ENCODE measurements at places on chromosomes 3 and 15.

DNA sequence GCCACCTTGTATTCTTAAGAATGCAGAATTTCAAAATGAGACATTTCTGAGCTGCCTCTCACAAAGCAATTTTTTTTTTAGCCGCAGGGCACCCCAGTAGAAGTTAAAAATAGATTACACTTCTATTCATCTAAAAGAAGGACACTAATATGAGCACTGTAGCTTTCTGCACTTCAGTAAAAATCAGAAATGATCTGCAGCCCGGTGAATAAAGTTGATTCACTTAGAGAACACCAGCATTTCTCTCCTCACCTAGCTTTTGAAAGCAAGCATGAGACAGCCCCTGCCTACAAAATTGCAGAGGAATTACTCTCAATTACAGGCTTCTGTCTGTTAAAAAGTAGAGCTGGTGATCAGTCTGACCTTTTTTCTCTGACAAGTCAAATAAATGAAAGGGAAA, 1062.4 kb downstream of the FHIT start:
- DNase-seq, result no peak

GRCh38 chr15:52523647-52524046, 5.0 kb downstream of the MYO5A start:
- no peak for DNase-seq

- peak; percentile 20 for DNase-seq
Measured at GRCh38 chr15:60362321-60363086, 35.3 kb downstream of the ANXA2 start.

DNA sequence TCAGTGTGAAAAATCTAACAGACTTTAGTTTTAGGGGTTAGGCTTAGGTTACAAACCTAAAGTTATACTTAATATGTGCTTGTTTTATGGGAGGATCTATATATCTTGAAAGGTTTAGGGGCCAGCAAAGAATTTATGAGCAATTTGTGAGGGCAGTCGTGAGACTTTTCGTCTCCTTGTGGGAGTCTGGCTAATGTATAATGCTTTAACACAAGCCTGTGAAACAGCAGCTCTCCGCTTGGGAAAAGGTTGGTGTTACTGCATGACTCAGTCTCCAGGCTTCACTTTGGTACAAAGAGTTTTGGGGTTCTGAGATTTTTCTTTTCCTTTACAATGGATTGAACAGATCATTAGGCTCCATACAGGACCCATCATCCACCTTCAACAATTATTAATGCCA, 79.0 kb upstream of the MFGE8 start:
- no peak for DNase-seq

- DNase-seq, result no peak
Measured at GRCh38 chr3:174363256-174363655, 495.9 kb upstream of the NAALADL2 start.

DNA sequence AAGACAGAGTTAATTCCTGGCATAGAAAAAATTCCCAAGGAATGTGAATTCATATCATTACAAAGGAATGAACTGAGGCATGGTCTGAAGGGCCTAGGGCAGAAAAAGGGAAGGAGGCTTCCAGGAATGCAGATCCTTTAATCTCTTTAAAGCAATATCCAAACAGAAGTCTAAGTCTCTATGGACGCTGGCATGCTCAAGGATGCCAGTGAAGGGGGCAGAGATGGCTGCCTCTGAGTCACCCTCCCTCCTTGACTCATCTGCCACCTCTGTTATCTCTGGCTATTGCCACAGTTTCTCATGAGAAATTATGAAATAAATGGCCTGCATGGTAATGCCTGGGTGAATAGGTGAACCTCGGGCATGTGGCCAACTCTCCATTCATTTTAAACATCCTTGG, 96.3 kb upstream of the BCL6 start:
- no peak for DNase-seq

- no peak for DNase-seq
Measured at GRCh38 chr3:47663630-47664240, 85.1 kb upstream of the CSPG5 start.

Data from activated T-cell treated with anti-CD3 and anti-CD28 coated beads for 24 hours (primary cell).